ENCODE measurements at places on chromosomes 1 and 21.

DNA sequence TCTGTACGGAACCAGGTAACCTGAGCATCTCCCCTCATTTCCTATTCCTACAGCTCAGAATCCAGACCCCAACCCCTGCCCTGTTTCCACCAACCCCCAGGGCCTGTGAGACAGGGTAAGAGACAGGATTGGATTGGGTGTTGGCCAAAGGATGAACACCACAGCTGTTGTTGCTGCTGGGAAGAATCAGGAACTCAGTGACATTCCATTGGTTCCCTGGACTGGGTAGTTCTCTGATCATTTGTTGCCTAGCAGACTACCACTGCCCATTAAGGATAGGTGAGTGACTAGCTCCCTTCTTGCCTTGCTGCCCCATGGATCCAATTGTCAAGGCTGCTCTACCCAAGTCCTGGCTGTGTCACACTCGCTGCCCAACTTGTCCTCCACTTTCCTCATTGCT is 10.0 kb downstream of the NCSTN start:
- DNase-seq, result no peak

GRCh38 chr1:194062962-194063361 is 876.5 kb upstream of the B3GALT2 start:
- no peak for DNase-seq

DNA sequence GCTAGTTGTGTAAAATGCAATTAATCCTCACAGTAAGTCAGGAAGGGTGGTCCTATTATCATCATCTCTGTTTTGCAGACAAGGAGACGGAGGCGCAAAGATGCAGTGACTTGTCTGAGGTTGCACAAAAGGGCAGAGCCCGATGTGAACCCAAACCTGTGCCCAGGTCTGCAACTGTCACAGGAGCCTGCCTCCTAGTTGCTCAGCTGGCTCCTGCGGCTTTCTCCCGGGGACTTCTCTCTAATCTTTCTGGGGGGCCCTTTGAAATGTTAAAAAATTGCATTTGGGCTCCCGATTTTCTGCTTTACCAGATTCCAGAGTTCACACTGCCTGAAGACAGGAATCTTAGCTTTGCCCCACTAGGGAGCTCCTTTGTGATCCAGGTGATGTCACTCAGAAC is 9.4 kb downstream of the CNR2 start:
- no peak for DNase-seq

GRCh38 chr1:8021676-8022266 is 4.3 kb downstream of the ERRFI1 start:
- DNase-seq, result no peak

- DNase-seq, result no peak
Measured at GRCh38 chr1:240093120-240093961, 1.7 kb downstream of the FMN2 start.

GRCh38 chr1:184362876-184363275 is 24.0 kb upstream of the C1orf21 start:
- no peak for DNase-seq

GRCh38 chr1:45924736-45925135 is 121.3 kb downstream of the MAST2 start:
- DNase-seq, result no peak

DNA sequence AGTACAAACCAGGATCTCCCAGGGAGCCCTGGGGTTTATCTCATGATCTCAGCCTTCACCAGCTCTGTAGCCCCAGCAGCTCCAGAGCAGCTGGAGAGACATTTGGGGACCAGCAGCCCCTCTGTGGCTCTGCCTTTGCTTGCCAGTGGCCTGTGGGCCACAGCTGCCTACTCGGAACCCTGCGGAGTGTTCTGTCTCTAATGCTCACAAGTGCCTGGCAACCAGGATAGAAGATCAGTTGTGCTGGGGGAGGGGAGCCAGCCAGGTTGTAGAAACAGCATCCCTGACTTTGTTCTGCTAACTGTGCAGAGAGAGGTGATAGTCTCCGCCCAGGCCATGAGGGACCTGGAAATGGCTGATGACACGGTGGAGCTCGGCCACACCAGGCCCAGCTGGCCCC is 50.9 kb upstream of the KCNJ15 start:
- no peak for DNase-seq

- DNase-seq, result no peak
Measured at GRCh38 chr1:159248311-159248710, 43.6 kb downstream of the ACKR1 start.

DNA sequence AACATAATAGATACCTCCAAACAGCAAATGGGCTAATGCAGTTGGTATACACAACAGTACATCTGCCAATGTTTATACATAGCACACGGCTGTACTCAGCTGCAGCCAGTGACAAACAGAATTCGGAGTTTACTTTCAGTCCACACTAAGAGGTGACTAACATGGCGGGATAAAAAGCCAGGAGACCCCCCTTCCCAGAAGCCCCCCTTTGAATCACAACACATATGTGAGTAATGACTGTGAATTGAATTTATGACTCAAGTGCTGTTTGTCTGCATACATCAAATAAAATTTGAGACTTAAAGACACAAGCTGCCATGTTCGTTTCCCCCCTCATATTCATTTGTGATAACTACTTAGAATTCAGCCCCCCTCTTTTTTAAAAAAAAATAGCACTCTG is 113.2 kb downstream of the RUNX1 start:
- DNase-seq, result no peak

- DNase-seq, result no peak
Measured at GRCh38 chr1:33640114-33640660, 167.7 kb downstream of the ZSCAN20 start.

DNA sequence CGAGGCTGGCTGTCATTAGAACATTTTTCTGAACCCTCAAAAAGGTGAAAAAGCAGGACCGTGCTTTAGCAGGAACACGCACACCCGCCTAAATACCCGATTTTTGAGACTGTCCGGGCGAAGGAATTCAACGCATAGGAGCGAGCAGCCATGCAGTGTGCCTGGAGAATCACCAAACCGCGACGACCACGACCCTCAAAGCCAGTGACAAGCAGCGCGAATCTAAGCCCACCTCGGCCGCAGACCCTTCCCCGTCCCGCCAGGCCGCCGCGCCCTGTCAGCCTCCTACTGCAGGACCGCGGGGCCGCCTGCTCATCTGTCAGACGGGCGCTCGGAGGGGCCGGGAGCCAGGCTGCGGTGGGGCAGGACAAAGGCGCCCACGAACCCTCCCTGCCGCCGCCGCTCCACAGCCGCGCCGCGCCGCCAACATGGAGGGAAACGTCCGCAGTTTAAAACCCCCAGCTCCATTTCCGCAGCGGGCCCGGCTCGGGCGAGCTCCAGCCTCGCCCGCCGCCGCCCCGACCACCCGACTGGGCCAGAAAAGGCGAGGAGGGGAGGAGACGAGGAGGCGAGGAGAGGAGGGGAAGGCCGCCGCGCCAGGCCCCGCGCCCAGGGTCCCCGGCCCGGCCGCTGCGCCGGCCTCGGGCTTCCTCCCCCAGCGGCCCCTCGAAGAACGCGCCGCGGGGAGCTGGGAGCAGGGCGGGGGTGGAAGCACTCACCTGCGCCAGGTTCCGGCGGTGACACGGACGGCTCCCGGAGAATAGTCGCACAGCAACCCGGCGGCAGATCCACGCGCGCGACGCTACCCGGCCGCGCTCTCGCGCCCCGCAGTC is at the start of gene LBR:
Gene LBR (minus strand): TSS at position 804 of the 833 bp plus-strand sequence. CDS start 3,963 bp downstream, outside the sequence.
- DNase-seq, result peak; percentile 28

DNA sequence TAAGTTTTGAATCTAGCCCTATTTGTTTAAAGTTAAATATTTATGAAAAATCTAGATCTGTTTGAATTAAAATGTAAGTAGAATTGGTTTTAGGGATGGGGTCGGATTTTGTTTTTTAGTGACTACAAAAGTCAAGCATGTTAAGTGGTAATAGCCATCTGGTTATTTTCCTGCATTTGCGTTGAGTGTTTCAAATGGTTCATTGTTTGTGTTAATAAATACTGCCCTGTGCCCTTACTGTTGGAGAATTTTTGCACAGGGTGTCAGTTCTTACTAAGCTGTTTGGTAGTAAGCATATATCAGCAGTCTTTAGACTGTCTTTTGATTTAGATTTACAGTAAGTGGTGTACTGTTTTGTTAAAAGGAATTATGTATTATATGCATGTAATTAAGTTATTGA is 46.1 kb upstream of the TARS2 start:
- DNase-seq, result no peak

DNA sequence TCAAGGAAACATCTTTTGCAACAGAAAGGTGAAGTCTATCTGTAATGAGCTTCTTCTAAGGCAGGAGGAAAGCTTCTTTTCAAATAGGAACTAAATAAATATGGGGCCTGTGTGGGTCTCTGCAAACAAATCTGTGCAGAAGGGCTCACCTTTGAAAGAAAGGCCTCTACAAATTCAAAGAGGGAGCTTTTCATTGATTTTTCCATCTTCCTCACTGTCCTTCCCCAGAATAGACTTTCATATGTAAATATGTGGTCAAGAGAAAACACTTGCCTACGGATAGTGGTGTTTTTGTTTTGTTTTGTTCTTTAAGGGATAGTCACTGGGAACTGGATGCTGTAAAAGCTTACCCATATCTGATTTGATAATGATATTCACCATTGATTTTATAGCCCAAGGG is 223.4 kb downstream of the DSCAM start:
- DNase-seq, result no peak

DNA sequence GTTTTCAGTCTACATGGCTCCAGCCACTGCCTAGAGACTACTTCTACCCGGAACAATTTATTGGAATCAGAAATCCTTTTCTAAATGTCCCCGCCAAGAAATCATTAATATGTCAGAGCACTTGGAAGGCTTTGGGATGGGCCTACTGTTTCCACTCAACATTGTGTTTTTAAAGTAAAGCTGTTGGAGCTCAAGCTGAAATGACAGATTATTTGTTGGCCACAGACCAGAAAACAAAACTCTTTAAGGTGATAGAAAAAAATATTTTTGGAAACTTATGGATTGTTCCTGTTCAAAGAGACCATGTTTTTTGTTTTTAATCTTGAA is 496 bp downstream of the VPS45 start:
- DNase-seq, result no peak

DNA sequence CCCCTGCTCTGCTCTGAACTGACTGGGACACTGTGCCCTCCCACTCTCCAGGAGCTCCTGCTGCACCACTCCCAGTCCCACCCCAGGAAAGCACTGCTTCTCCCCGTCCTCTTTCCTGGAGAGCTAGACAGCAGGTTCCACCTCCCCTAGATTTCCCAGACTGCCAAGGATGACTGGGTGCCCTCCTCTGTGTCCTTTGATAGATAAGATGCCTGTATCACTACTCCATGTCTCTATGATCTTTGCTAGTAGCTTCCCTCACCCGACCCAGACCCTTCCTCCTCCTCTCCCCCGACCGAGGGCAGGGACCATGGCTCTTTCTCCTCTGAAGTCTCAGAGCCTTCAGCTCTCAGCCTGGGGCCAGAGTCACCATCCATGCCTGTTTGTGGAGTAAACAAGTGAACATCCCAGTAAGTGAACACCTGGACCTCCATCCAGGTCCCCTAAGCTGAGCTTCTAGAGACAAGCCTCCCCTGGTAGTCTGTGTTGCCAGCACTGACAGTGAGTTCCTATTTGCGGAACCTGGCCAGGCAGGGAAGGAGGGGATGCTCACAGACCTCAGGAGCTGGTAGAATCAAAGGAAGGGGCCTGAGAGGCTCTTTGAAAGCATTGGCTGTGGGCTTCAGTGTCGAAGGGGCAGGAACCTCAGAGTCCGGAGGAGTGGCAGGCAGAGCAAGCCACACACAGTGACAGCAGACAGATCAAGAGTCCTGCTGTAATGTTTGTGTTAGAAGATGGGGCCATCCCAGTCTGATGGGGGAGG is 104.0 kb downstream of the PAX7 start:
- no peak for DNase-seq

DNA sequence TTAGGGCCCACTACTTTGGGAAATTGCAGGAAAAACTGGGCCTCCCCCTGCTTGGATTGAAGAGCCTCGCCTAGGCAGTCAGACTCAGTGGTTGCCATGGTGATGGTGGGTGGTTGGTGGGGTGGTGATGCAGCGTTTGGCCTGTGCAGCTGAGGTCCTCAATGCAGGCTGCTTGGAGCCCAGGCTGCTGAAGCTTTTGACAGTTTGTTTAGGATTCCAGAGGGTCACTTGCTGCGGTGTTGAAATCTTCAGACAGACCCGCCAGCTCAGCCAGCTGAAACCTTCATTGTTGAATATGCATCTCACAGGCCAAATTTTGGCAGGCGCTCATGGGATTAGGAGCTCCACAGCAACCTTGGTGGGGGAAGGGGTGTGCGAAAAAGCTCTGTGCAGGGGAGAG is 67.9 kb downstream of the CACNA1E start:
- no peak for DNase-seq

DNA sequence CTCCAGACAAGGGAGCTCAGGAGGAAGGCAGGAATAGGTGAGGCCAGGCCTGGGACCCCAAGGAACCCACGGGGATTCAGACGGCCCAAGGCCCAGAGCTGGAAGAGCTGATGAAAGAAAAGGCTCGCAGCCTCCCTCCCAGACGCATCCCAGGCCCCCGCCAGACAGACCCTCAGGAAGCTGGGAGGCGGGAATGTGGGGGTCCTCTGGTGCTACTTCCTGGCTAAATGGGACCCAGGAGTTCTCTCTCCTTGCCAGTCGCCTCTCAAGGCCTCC is 430 bp downstream of the FBXO2 start:
- no peak for DNase-seq

GRCh38 chr1:18931730-18932129 is 24.7 kb downstream of the IFFO2 start:
- DNase-seq, result no peak

GRCh38 chr1:206925106-206925736 is 3.5 kb upstream of the FCMR start:
- DNase-seq, result no peak

GRCh38 chr1:159938211-159938852 is 7.1 kb downstream of the IGSF9 start:
- no peak for DNase-seq

- DNase-seq, result no peak
Measured at GRCh38 chr21:25515484-25516405, 91.5 kb downstream of the MRPL39 start.

- DNase-seq, result no peak
Measured at GRCh38 chr1:225228871-225229303, 199.0 kb downstream of the LBR start.

DNA sequence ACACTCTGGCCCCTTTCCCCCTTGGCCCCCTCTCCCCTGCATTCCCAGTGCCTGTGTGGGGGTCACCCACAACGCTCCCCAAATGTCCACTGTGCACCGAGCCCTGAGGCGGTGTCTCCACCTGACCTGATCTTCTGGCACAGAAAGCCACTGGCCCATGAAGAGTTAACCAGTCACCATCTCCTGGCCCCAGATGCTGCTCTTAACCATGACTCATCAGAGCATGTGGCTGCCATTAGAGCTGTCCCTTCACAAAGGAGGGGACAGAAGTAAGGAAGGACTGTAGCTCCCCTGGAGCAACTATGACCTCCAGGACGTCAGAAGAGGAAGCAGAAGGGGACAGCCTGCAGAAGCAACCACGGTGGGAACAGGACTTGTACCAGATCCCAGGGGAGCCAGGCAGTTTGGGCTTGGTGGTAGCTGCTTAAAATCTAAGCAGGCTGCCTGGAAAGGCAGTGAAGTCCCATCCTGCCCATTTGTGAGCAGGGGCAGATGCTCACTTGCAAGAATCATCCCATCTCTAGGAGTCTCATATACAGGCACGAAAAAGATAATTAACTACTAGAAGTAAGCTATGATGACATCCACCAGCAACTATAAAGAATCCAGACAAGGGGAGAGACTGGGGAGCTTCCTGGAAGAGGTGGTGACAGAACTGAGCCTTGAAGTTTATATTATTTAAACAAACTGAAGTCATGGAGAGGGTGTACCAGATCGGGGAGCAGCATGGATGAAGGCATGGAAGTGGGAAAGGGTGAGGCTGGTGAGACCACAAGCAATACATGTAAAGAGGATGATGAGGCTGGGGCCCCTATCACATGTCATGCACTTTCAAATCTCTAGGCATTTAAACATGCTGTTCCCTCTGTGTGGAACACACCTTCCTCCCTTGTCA is 1.1 kb upstream of the TTC39A start:
- no peak for DNase-seq

GRCh38 chr21:42716074-42716473 is 62.7 kb downstream of the PDE9A start:
- DNase-seq, result no peak
